ENCODE measurements at places on chromosomes 5 and 9. TPM values are rescaled to one million over a fixed set of nuclear protein-coding genes. Genes with fewer than 3 reads are reported as not detected.

DNA sequence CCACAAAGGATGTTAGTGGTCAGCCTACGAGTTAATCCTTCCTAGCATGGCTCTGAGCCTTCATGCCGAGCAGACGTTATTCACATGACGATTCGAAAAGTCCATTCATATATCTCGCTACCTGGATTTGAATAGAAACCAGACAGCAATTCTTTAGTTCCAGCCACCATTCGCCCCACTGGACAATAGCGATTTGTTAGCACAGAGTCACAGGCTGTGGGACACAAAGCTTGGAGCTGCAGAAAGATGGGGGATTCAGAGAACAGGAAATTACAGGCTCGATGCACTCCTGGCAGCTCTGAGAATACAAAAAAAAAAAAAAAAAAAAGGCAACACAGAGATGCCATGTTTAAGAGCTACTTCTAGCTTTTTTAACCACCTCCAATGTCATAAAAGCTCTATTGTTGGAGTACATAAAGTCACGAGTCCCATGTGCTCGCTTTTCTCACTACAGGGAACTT, 110.7 kb downstream of the NR6A1 start:
- DNase-seq = peak; percentile 91

- DNase-seq = no peak
These were observed 33.8 kb downstream of the WNK2 start for GRCh38 chr9:93217706-93218105.

DNA sequence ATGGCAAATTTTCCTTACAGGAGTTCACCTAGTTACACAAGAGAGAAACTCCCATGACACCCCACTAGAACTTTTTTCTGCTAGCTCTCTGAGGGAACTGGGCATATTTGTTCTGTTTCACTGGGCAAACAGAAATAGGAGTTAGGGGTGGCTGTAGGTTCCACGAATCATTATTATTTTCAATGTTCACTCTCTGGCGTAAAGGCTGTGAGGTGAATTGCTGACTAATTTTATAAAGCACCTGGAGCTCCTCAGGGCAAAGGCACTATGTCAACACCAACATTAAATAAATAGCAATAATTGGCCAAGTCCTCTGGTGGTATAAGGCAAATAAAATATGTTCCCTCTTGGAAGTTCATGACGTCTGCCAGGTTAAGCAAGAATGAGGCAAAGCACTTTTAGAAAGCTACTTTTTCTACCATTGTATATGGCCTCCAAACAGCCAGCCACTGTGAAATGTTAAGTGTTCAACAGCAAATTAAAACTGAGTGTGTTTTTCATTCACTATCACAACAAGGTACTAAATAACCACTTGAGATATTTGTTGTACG, 344.6 kb downstream of the PDE4D start:
- DNase-seq = no peak

DNA sequence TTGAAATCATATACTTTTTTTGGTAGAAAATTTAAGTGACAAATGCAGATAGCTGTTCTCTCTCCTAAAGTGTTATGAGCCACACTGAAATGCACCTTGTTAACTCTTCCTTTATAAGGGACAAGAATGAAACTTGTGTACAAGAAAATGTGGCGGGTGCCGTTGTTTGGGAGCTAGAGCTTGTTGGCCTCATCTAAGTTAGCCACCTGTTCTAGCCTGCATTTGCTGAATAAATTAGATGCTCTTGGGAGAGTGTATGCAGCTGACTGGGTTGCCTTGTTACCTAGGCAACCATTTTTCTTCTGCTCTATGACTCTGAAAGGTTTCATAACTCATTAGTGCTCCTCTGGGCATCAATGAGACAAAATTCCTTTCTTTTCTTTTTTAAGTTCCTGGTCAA, 174.3 kb downstream of the TAF11L14 start:
- DNase-seq = no peak

- no peak for DNase-seq
These were observed 37.5 kb downstream of the TJP2 start for GRCh38 chr9:69211424-69212036.

DNA sequence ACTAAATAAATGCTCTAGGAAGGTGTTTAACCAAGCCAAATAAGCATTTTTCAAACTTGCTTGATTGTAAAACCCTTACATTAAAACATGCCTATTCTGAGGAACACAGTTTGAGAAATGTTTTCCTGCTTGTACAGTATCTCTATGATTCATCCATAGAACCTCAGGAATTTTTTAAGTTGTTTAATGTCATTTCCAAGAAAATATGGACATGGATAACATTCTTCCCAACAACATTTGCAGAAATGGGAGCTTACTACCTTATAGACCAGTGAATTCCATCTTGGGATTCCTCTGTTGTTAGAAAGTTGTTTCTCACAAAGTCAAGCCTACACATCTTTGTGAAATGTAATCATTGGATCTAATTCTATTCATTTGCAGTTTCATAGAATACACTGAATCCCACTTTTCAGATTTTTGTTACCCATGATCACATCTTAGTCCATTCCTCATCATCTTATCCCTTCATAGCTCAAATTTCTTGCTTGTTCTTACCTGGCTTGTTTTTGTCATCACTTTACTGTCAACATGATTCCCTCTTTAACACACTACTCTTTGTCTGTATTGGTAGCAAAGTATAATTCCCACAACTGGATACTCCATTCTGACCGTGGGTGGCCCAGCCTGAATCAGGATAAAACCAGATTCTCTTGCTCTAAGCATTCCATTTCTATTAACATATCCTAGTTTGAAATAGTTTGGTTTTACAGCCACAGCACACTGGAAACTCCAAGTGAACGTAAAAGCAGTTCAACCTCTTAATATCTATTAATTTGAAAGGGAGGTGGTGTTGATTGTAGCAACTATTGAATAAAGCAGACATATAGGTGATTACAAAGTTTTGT, 49.4 kb upstream of the PAPPA start:
- no peak for DNase-seq

DNA sequence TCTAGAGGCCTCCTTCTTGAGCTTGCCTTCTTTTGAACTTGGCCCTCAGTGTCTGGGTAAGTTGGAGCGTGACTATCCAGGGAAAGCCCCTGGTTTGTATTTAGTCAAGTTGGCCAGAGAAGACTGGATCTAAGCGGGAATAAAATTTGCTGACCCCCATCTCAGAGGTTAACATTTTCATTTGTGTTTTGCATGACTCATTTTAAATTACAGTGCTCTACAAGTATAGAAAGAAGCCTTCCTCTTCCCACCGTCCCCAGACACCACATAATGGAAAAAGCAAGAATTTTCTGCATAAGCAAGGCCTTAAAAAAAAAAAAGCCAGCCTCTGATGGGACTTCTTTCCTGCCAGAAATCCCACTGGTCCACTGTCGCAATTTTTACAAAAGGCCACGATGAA, 27.2 kb downstream of the PIK3R1 start:
- DNase-seq = no peak

DNA sequence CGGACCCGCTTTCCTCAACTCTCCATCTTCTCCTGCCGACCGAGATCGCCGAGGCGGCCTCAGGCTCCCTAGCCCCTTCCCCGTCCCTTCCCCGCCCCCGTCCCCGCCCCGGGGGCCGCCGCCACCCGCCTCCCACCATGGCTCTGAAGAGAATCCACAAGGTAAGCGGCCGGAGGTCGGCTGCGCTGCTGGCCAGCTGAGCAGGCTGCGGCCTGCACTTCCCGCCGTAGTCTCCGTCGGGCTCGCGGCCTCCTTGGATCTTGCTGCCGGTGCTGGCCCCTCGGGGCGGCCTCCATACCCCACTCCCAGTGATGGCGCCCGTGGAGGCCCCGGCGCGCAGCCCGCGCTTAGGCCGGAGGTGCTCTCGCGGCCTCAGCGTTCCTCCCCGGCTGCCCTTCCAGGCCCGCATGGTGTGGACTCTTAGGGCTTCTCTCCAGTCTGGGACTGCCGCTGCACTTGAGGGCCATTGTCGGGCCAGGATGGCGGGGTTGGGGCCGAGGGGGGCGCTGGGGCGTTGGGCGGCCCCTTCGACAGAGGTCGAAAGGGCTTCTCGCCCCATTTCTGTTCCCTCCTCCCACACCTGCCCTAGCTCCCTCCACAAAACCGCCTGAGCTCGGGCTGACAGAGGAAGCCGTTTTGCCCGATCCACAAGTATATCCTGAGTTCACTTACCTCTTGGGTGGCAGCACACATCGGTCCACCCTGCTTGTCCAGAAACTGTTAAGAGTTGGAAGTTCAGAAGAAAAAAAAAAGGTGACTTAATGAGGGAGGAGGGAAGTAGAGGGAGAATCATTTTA, 714 bp downstream of the UBE2D2 start:
- DNase-seq = peak; percentile 73

- peak; percentile 84 for DNase-seq
These were observed 4.3 kb upstream of the AHRR start for GRCh38 chr5:317086-317811.

The OBP2B gene
- not detected for polyA plus RNA-seq

Data from kidney (tissue), 22 donors.